Hepatocyte (in vitro differentiated cells): ENCODE measurements at places on chromosomes 3 and 15. TPM values are rescaled to one million over a fixed set of nuclear protein-coding genes. Genes with fewer than 3 reads are reported as not detected.

DNA sequence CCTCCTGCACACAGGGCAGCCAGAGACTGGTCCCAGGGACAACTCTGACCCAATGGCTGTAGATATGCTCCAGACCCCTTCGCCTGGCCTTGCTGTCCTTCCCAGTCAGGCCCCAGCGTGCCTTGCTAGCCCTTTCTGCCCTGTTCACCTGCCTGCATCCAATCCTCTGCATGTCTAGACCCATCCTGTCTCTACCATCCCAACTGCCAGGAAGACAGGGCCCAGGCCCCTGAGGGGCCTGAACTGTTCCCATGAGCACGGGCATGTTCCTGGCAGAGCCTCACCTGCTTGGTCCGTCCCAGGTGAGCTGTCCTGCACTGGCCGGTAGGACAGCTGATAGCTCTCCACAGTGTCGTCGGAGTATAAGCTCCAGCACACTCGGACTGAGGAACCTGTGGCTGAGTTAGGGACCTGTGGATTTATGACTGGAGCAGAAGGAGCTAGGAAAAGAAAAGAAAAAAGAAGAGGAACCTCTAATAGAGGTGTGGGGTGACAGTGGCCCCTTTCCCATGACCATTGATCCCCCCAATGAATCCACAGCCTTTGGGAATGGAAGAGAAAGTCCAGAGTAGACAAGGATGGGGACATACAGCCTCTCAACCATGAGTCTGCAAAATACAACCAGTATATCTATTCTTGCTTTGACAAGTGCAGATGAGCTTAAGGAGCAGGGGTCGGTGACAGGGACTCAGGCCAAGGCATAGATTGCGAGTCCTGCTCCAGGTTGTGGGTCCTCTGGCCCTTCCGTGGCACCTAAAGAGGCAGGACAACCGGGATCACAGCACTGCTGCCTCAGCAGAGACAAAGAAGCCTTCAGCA, 33.9 kb downstream of the FSD2 start:
- H3K27me3 ChIP-seq = no peaks in the 10 kb centered on the region
- H3K36me3 ChIP-seq = no peaks in the 10 kb centered on the region
- no peak for DNase-seq
- H3K27ac ChIP-seq = no peak overlapping the region
- H3K4me3 ChIP-seq = no peak overlapping the region

DNA sequence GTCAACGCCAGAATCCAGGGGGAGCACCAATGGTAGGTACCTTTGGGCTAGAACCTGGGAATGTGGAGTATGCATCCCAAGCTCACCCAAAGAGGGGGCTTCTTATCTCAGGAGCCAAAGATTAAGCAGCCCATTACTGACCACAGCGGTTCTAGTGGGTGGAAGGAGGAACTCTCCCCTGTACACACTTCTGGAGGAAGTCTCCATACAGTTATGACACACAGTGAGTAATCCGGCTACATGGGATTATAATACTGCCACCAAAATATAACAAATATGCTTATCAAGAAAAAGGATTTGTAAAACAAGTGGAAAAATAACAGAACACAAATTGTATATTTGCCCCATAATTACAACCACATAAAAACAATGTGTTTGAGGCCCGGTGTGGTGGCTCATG, 8.4 kb downstream of the MYO1E start:
- H3K27me3 ChIP-seq = no peaks in the 10 kb centered on the region
- peaks cover 4% of the 10 kb centered on the region for H3K4me1 ChIP-seq
- no peak overlapping the region for H3K27ac ChIP-seq
- DNase-seq = no peak

DNA sequence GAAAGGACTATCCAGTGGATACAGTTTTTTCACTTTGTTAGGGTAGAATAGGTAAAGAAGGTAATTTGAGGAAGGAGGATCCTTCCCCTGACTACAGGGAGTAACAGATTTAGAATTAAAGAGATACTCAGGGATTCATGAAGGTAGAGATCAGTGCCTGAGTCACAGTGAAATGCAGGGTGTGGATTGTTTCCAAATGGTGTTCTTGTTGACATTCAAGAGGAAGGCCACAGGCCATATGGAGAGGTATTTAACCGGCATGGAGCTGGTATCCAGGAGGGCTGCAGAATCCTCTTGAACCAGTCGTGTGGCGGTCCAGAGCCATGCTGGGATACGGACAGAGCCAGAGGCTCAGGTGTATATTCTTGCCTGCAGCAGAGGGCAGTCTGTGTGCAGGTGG, 28.2 kb downstream of the GYG1 start:
- no peaks in the 10 kb centered on the region for H3K4me1 ChIP-seq
- peaks cover 2% of the 10 kb centered on the region for H3K36me3 ChIP-seq
- no peak for DNase-seq

- H3K4me1 ChIP-seq = peaks cover 4% of the 10 kb centered on the region
- H3K27ac ChIP-seq = no peak overlapping the region
- no peaks in the 10 kb centered on the region for H3K27me3 ChIP-seq
- H3K4me3 ChIP-seq = no peak overlapping the region
Observed at GRCh38 chr15:67433495-67434099, 87.3 kb upstream of the C15orf61 start.

GRCh38 chr15:59165726-59166125, 40.9 kb upstream of the LDHAL6B start:
- H3K27ac ChIP-seq = peak overlapping the region; percentile 0
- H3K4me3 ChIP-seq = no peak overlapping the region
- H3K27me3 ChIP-seq = no peaks in the 10 kb centered on the region
- no peak for DNase-seq

- no peaks in the 10 kb centered on the region for H3K27me3 ChIP-seq
- peaks cover 10% of the 10 kb centered on the region for H3K4me1 ChIP-seq
- H3K27ac ChIP-seq = no peak overlapping the region
- no peak overlapping the region for H3K4me3 ChIP-seq
Observed at GRCh38 chr3:39751286-39751685, 58.1 kb upstream of the MYRIP start.

GRCh38 chr3:50396502-50396901, 37.2 kb upstream of the TMEM115 start:
- H3K27ac ChIP-seq = no peak overlapping the region
- H3K4me1 ChIP-seq = no peaks in the 10 kb centered on the region
- H3K36me3 ChIP-seq = no peaks in the 10 kb centered on the region
- DNase-seq = no peak

GRCh38 chr3:186264608-186265400, 97.2 kb downstream of the DGKG start:
- H3K27ac ChIP-seq = no peak overlapping the region
- H3K4me1 ChIP-seq = peaks cover 6% of the 10 kb centered on the region
- peak; percentile 23 for DNase-seq
- H3K27me3 ChIP-seq = no peaks in the 10 kb centered on the region

GRCh38 chr15:43998607-43999006, 171.8 kb downstream of the WDR76 start:
- DNase-seq = peak; percentile 17
- H3K27ac ChIP-seq = no peak overlapping the region
- no peak overlapping the region for H3K4me3 ChIP-seq
- no peaks in the 10 kb centered on the region for H3K27me3 ChIP-seq

- H3K36me3 ChIP-seq = no peaks in the 10 kb centered on the region
- no peak for DNase-seq
- H3K4me3 ChIP-seq = no peak overlapping the region
- H3K27ac ChIP-seq = no peak overlapping the region
- no peaks in the 10 kb centered on the region for H3K27me3 ChIP-seq
Observed at GRCh38 chr3:18679238-18679637, 254.1 kb upstream of the SATB1 start.

DNA sequence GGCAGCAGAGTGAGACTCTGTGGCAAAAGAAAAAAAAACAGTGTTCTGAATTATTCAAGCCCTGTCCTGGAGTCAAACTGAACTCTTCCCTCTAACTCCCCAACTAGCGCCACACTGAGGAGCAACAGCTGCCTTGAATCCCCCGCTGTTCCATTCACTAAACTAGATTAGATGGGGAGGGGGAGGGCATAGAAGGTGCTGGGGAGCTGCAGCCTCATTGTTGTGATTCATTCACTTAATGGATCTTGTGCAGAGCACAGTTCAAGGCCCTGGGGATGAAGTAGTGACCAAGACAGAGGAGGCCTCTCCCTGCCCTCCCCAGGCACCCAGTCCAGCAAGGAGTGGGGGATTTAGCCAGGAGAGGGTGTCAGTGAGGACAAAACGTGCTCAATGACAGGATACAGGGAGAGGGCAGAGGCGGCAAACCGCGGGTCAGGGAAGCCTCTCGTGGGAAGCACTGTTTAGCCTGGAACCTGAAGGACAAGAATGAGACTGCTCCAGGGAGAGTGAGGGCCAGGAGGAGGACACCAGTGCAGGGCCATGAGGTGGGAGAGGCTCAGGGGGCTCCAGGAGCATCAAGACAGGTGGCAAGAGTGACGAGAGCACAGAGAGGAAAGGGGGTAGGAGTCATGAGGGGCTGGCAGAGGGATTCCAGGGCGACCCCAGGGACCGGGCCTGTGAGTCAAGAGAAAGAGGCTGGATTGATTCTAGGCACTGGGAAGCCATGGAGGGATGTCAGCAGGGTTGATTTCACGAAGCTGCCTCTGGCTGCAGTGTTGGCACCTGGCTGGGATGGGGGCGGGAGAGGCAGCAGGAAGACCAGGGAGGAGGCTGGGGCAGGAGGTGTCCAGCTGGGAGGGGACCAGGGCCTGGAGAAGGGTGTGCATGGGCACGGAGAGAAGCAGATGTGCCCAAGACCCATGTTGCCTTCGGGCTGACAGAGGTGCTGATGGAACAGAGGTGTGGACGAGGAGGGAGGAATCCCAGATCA, 31.4 kb downstream of the ALS2CL start:
- no peak for DNase-seq
- H3K27me3 ChIP-seq = no peaks in the 10 kb centered on the region
- H3K27ac ChIP-seq = no peak overlapping the region
- peaks cover 17% of the 10 kb centered on the region for H3K4me1 ChIP-seq
- H3K36me3 ChIP-seq = no peaks in the 10 kb centered on the region

GRCh38 chr3:187403768-187404288, 35.6 kb downstream of the RTP4 start:
- H3K4me3 ChIP-seq = no peak overlapping the region
- peak overlapping the region; percentile 54 for H3K27ac ChIP-seq
- peak; percentile 72 for DNase-seq
- H3K36me3 ChIP-seq = no peaks in the 10 kb centered on the region
- no peaks in the 10 kb centered on the region for H3K27me3 ChIP-seq
- no peaks in the 10 kb centered on the region for H3K4me1 ChIP-seq

DNA sequence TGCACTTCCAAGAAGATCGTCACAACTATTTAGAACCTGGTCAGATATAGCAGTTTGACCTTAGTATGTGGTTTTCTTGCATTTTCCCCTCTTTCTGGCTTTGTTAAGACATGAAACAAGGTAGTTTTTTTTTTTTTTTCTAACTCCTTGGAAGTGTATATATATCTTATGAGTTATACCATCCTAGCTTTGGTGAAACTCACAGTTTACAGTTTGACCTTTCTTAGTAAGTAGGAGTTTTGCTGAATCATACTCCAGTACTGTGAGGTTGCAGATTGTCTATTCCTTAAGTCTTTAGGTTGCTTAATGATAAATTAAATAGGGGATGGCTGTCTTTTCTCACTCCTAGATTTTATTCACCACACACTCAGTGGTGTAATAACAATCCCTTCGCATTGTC, 325.0 kb downstream of the RBMS3 start:
- no peak overlapping the region for H3K4me3 ChIP-seq
- DNase-seq = no peak
- no peaks in the 10 kb centered on the region for H3K36me3 ChIP-seq

DNA sequence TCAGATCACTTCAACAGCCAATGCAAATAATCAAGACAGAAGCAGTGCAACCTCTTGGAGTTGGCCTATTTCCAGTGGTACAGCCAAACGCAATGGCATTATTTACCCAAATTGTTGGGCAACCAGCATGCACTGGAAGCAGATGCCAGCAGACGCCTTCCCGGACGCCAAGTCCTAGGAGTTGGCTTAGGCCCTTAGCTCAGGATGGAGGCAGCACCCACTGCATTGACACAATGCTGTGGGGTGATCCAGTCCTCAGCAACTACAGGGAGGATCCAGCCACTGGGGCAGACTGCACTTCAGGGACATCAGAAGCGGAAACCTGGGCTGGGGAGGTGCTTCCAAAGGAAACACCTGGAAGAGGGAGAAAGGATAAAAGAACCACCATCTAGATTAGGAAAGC, 290.4 kb downstream of the FAM43A start:
- H3K4me3 ChIP-seq = no peak overlapping the region
- H3K27me3 ChIP-seq = no peaks in the 10 kb centered on the region
- no peaks in the 10 kb centered on the region for H3K36me3 ChIP-seq

DNA sequence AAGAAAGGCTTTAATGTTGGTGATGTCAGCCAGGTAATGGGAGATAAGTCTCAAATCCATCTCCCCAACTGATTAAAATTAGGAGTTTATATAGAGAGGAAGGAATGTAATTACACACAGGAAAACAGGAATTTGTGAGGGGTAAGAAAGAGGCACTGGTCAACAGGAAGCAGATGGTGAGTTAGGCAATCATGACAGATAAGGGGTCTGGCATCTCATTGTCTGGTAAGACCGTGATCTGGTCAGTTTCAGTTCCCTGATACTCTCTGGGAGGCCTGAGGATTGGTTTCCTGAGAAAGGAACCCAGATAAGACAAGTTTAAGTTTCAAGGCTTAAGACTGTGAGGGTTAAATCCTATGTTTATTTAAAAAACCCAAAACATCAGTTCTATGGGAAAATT, 414.7 kb upstream of the ARRDC4 start:
- H3K36me3 ChIP-seq = no peaks in the 10 kb centered on the region
- H3K27me3 ChIP-seq = no peaks in the 10 kb centered on the region
- DNase-seq = no peak
- no peak overlapping the region for H3K27ac ChIP-seq
- no peaks in the 10 kb centered on the region for H3K4me1 ChIP-seq

The THRB gene
- 26.8 and 28.1 TPM in 2 replicates for polyA plus RNA-seq

The COLQ gene
- 0.73 and 1.0 TPM in 2 replicates for polyA plus RNA-seq

The PLA1A gene
- 2.9 and 3.3 TPM in 2 replicates for polyA plus RNA-seq

The FETUB gene
- 3.2 and 5.8 TPM in 2 replicates for polyA plus RNA-seq

The GOLGA6D gene
- polyA plus RNA-seq = not detected in 2 replicates

The STRA6 gene
- 37.1 and 56.6 TPM in 2 replicates for polyA plus RNA-seq

The TRH gene
- 0.27 TPM in 1 of 2 replicates, not detected in the other for polyA plus RNA-seq

The RUBCN gene
- polyA plus RNA-seq = 11.0 and 12.8 TPM in 2 replicates

The NLGN1 gene
- polyA plus RNA-seq = 2.0 and 5.1 TPM in 2 replicates

The PP2D1 gene
- polyA plus RNA-seq = 0.23 and 0.40 TPM in 2 replicates
